ENCODE measurements at places on chromosomes 16 and 17. TPM values are rescaled to one million over a fixed set of nuclear protein-coding genes. Genes with fewer than 3 reads are reported as not detected.

C17orf113 gene
- 2.9 TPM for total RNA-seq

GH1 gene
- total RNA-seq, result not detected

PIPOX gene
- 1.5 TPM for total RNA-seq

TRPV2 gene
- total RNA-seq, result 26.3 TPM

NOD2 gene
- total RNA-seq, result 4.3 TPM

MAPT gene
- 4.8 TPM for total RNA-seq

MYL4 gene
- total RNA-seq, result 3.9 TPM

TPSD1 gene
- total RNA-seq, result 0.27 TPM

UMOD gene
- not detected for total RNA-seq

HOXB3 gene
- 25.6 TPM for total RNA-seq

- DNase-seq, result no peak
Observed at GRCh38 chr17:44865931-44866330, 18.2 kb downstream of the HIGD1B start.

DNA sequence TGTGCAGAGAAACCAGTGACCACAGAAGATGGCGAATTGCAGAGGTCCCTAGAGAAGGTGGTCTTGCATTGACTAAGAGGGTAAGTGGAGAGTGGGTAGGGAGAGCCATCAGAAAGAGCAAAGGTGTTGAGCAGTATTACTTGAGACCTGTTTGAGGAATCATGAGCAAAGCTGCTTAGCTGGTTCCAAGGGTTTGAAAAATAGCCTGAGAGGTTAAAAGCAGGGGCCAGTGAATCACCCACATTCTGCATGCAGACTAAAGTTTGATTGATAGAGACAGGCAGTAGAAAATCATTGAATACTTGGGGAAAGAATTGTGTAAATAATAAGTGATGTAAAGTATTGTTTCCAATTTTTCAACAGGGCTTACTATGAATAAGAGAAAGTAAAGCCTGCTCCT lies 34.0 kb upstream of the KCNJ16 start:
- no peak for DNase-seq

GRCh38 chr16:10920726-10921427 lies 21.4 kb downstream of the DEXI start:
- DNase-seq, result no peak

- DNase-seq, result no peak
Observed at GRCh38 chr16:49720225-49720624, 135.7 kb downstream of the ZNF423 start.

- no peak for DNase-seq
Observed at GRCh38 chr17:66776999-66777688, 57.8 kb upstream of the CACNG5 start.

DNA sequence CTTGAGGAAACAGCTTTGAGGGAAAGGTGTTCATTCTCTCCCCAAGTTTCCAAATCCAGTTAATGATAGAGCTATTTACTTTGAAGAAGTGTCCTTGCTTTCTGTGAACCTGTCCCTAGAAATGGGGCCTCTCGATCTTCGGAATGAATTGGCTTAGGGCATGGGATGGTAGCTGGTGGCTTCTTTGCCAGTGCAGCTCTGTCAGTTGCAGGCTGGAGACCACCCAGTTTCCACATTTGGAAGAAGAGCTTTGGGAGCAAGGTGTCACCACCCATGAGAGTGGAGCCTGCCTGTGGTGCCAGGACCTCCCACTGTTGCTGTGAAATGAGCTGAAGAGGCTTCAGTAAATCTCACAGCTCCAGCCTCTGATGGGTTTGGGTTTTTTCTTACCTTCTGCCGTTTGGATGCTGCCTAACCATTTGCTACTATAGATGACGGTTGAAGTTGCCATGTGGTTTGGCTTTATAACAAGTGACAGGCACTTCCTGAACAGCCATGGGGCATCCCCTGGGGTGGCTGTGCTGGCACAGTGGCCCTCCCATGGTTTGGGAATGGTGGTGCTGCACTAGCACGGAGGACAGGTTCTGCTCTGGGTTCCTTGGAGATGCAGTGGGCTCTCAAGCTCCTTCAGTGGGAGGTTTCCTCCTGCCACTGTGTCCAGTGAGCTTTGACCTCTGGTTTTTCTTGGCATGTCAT lies 19.5 kb upstream of the SLC5A10 start:
- no peak for DNase-seq

DNA sequence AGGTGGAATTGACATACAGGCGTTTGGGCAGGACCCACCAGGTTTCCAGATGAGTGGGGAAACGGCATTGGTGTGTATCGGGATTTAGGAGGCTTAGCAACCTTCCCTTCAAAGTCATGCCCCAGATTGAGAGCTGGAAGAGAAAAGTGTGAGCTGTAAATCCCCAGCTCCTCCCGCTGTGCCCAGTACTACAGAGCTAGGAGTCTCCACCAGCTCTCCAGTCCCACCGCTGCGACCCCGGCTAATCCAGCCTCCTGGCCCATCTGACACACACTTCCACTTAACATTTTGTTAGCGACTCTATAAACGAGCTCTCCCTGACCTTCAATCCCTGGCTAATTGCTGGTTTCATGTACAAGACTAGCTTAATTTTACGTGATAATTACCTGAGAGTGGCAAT lies 29.9 kb upstream of the LHX1 start:
- DNase-seq, result no peak

GRCh38 chr17:7897773-7898172 lies 9.2 kb downstream of the CHD3 start:
- no peak for DNase-seq

GRCh38 chr17:43663383-43663782 lies 1.7 kb upstream of the MEOX1 start:
- DNase-seq, result no peak

DNA sequence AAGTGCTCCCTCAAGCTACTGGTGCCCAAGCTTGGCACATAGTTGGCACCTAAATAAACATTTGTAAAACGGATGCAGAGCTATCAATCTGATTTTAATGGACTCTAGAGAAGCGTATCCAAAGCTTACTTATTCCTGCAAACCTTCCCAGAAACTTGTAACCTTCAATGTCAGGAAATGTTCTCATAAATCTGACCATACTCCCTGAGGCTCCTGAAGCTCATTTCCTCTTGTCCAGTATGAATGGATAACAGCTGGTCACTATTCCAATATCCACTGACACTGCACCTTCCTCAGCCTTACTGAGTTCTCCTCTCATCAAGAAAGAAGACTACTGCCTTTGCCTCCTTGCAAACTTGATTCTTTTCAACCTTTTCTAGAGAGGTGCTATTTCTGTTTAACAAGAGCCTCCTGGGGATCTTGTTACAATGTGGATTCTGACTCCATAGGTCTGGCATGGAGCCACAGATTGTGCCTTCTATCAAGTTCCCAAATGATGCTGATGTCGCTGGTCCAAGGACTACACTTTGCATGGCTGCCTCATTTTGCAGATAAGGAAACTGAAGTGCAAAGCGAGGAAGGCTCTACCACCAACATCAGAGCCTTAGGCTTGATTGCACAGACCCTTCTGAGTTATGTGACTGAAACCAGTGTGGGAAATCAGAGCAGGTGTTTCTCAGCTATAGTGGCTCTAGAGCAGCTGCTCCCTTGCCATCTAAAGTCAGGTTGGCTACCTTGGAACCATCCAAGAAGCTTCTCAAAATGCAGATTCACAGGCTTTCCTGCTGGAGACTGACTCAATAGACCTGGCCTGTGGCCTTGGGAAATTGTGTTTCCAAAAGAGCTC lies 377.8 kb downstream of the SOX9 start:
- DNase-seq, result no peak

DNA sequence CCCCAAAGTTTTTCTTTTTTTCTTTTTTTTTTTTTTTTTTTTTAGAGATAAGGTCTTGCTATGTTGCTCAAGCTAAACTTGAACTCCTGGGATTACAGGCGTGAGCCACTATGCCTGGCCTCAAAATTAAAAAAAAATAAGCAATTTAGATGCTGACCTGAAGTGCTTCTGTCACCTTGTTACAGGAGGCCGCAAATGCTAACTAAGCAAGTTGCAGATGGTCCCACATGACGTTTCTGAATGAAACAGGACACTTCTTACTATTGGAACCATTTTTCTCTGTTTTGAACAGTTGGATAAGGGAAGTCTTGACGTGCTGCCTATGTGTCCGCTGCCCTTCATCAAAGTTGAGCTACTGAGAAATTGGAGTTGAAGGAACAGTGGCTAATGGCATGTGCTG lies 8.8 kb downstream of the ANKRD40CL start:
- DNase-seq, result no peak

GRCh38 chr17:39487946-39488345 lies 26.7 kb downstream of the CDK12 start:
- no peak for DNase-seq

GRCh38 chr16:6573577-6573976 lies 759.1 kb upstream of the RBFOX1 start:
- DNase-seq, result peak; percentile 58

DNA sequence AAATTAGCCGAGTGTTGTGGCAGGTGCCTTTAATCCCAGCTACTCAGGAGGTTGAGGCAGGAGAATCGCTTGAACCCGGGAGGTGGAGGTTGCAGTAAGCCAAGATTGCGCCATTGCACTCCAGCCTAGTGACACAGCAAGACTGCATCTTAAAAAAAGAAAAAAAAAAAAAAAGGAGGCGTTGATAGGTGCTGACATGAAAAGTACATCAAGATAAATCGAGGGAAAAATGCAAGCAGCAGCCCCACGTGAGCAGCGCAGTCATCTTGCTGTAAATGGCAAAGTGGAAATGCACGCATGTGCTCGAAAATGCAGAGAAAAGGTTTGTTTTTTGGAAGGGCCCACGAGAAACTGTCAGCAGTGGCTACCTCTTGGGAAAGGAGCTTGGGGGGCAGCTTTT lies 20.9 kb downstream of the MXRA7 start:
- DNase-seq, result no peak

DNA sequence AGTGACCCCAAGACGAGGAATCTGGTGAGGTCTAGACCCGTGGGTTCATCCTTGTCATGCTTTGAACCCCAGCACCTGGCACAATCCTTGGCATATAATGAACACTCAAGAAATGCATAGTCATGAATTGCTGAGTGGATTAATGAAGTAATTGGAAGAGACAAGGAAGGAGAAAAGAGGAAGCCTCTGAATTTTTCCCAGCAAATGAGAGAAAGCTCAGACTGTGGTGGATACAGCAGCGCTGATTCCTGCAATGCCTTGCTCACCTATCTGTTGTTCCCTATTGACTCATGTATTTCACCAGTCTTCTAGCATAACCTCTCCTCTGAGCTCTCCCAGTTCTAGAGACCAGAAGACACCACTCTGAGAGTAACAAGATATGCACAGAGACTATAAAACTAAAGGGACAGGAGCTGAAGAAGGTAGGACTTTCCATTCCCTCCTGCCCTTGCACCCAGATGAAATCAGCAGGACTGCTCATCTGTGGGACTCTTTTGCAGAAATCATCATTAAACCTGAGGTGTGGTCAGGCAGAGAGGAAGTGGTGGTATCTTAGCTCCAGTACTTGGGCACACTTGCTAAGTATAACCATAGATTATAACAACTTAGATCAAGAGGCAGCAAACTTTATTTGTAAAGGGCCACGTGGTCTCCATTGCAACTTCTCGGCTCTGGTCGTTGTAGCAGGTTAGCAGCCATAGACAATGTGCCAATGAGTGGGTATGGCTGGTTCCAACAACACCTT lies 102.8 kb downstream of the MAF start:
- DNase-seq, result no peak

DNA sequence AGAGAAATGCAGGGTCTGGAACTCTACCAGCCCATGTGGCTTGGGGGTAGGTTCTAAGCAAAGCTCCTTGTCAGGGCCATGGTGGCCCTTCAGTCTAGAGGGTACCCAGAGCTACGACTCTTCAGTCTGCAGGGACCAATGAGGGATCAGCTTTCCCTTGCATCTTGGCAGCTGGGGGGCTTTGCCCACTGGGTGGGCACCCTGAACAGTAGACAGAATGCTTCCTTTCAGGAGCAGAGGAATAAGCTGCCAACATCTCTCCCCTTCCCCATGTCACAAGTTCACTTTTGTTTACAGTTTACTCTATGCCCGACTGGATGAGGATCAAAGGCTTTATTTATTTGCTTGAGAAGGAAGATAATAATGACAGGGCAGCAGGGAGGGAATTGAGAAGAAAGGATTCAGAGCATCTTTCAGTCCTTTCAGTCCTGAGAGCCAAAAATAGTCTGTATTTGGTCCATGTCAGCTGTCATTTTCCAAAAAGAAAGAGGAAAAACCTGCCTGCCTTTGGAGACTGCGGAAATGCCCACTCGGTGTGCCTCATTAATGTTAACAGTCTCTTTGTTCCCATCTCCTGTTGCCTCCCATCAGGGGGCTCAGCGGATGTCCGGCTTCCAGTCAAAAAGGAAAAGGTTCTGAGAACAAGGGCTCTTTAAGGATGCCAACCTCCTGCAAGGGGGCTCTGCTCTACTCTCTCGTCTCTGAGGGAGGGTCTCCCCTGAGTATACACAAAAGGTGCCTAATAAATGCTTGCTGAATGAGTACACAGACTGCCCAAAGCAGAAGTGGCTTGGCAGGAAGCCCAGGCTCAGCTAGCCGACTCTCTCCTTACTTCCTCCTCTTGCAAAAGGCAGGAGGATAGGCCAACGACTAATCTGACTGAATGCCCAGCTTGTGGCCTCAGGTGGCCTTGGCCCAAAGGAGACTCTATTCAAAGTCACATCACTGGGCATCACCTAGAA lies 17.1 kb downstream of the TRAF4 start:
- DNase-seq, result peak; percentile 69

DNA sequence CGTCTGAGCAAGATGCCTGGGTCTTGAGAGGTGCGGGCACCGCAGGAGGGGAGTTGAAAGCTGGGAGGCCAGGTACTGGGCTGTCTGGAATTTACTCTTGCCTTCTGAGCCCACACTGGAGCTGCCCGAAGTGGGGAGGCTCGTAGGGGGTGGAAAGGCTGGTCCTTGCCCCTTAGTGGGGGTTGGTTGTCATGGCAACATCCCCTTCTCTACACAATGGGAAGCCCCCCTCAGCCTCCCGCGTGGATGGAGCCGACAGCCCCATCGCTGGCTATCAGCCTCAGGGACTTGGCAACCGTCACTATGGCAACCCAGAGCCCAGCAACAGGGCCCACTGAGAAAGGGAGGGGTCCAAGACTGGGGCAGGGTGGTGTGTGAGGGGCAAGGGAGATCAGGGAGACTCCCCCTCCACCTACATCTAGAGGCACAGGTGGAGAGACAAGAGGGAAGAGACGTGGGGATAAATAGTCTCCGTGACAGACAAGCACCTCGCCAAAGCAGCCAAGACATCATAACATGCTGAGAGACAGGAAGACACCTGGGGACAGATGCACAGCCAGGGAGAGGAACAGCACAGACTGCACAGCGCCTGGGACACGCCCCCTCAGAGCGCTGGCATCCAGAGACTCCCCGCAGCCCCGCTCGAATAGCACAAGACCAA lies 5.3 kb upstream of the DNAH2 start:
- DNase-seq, result no peak
